ENCODE measurements at places on chromosomes 2 and 18. TPM values are rescaled to one million over a fixed set of nuclear protein-coding genes. Genes with fewer than 3 reads are reported as not detected.

The CHRNA1 gene
- total RNA-seq = 0.90 TPM

The SPP2 gene
- not detected for total RNA-seq

GRCh38 chr2:218834685-218835084, 3.1 kb upstream of the PRKAG3 start:
- DNase-seq = no peak

- no peak for DNase-seq
These were observed 23.1 kb upstream of the DSG3 start for GRCh38 chr18:31424383-31424988.

GRCh38 chr18:58148954-58149471, 105.0 kb downstream of the NEDD4L start:
- no peak for DNase-seq

DNA sequence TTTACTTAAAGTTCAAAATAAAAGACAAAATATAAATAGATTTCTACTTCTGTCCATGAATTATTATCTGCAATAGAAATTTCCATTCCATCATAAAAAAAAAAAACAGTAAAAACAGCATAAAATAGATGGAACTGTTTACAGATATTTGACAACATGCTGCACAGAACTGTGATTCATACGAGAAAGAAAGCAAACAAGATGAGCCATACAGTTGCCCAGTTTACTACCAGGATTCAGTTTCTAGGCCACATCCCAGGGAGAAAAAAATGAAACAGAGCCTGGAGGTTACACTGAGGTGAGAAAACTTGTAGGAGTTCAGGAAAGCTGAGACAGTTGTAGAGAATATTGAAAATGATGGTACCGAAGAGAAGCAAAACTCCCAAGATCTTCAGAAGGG, 1426.9 kb upstream of the ACVR2A start:
- DNase-seq = no peak

The HOXD3 gene
- total RNA-seq = 7.2 TPM

GRCh38 chr2:24317491-24317920, 42.8 kb downstream of the ITSN2 start:
- peak; percentile 21 for DNase-seq

GRCh38 chr2:151852260-151853069, 24.2 kb upstream of the ARL5A start:
- no peak for DNase-seq

DNA sequence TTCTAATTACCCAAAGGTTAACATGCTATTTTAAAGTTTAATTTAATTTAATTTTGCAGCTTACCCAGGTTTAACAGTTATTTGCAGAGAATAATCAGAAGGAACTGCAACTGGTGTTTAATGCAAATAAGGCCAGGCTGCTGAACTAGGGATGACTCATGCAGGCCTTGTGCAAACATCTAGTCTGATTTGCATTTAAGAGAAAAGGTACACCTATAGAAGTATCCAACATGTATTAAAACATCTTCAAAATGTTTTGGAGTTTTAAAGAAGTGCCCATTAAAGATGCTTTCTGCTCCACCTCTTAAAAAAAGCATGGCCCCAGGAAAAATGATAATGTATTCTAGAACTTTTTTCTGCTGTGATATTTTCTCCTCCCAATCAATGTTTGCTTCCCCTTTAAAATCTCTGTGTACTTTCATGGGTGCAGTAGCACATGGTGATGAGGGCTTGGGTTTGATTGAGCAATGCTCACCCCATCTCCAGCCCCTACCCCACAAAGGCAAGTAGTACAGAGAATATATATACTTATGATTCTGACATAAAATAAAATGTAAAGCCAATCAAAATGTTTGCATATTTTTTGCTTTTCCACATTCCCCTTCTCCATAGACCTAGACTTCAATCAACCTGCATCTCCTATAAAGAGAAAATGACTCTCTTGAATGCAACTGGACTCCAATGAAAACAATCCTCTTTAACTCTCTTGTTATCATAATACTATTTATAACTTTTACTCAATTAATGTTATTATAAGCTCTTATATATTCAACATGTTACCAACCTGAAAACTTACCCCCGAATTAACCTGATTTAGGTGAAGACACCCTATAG, 54.1 kb downstream of the ATP8B1 start:
- no peak for DNase-seq

GRCh38 chr18:45379903-45380302, 235.4 kb upstream of the SLC14A2 start:
- DNase-seq = no peak

GRCh38 chr2:44205169-44205568, 36.5 kb downstream of the PPM1B start:
- no peak for DNase-seq

DNA sequence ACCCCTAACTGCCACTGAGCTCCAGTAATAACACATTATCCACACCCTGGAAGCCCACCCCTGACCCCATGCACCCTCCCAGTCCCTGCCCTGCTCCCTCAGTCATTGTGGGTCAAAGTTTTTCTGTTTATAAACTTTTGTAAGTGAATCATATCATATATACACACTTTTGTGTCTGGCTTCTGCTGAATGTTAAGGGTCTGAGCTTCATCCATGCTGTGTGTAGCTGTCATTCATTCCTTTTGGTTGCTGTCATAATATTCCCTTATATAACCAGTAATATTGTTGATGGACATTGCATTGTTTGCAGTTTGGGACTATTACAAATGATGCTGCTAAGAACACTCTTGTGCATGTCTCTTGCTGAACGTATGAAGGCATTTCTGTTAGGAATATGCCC, 14.5 kb downstream of the CNNM4 start:
- no peak for DNase-seq

The OR6B2 gene
- not detected for total RNA-seq

- no peak for DNase-seq
These were observed 52.7 kb upstream of the PELI1 start for GRCh38 chr2:64196963-64197362.

GRCh38 chr2:15127876-15128275, 433.3 kb downstream of the NBAS start:
- DNase-seq = no peak

DNA sequence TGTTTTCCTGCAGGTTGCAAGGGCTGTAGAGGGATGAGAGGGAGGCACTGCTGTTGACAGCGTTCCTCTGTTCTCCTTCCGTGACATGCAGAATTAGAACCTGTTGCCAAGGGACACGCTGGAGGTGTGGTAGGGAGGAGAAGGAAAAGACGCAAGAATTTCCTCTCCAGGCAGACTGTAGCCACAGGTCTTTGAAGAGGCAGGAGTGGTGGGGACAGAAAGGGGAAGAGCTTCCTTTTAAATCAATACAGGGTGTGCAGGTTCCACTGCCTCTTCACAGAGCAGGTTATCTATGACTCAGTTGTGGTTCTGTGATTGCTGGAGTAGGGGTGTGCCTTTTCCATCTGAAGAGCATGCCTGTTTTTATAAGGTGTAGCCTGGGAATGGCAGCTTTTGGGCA, 133.0 kb downstream of the WDSUB1 start:
- DNase-seq = no peak

The NAT8 gene
- not detected for total RNA-seq

GRCh38 chr2:847669-848068, 103.0 kb upstream of the SNTG2 start:
- no peak for DNase-seq

DNA sequence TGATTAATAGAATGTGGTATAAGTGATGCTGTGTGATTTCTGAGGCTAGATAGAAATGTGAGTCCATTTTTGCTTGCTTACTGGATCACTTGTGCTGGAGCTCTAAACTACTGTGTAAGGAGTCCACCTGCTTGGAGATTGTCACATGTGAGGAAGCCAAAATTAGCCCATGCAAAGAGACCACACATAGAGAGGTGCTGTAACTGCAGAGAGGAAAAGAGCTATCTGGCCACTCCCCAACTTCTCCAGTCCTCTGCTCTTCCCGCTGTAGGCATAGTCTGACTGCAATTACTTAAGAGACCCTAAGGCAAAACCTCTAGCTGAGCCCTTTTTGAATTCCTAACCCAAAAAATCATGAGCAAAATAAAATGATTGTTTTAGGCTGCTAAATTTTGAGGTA, 120.6 kb upstream of the FBXO11 start:
- DNase-seq = no peak

The GPR55 gene
- not detected for total RNA-seq

DNA sequence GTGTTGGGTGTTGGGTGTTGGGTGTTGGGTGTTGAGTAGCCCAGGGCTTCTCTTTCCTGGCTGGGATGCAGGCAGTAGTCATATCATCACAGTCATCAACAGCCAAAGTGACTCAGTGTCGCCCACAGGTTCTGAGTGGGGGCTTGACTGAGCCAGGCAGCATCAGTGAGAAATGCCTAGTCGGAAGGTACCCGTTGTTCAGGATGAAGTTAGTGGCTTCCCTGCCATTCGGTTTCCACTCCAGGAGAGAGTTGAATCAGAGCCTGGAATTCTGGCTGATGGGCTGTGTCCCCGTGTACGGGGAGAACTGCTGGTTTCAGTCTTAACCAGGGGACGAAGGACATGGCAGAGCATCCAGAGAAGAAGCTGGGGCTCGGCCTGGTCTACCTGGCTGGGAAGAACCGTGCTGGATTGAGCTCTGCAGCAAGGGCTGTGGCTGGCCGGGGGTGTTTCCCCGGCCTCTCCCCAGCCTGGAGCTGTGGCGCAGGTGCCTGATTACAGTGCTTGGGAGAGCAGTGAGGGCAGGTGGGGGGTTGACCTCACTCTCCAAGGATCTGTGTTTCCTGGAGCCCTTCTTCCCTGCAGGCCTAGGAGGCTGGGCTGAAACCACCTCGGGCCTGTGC, 49.4 kb downstream of the AGAP1 start:
- DNase-seq = no peak

The MTCL1 gene
- total RNA-seq = 5.6 TPM

DNA sequence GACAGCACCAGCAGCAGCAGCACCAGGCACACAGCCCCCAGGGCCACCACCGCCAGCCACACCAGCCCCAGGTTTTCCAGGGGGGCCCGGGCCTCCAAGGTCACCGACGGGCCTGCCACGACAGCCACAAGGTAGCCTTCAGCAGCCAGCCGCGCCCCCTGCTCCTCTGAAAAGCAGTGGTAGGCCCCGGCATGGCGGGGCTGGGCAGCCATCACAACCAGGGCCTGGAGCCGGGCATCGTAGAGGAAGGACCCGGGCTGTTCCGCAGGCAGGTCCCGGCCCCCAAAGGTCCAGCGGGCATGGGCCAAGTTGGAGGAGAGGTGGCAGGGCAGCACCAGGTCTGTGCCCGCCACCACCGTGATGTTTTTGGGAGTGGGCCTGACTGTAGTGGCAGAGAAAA, 3.3 kb upstream of the ANKRD39 start:
- DNase-seq = no peak

DNA sequence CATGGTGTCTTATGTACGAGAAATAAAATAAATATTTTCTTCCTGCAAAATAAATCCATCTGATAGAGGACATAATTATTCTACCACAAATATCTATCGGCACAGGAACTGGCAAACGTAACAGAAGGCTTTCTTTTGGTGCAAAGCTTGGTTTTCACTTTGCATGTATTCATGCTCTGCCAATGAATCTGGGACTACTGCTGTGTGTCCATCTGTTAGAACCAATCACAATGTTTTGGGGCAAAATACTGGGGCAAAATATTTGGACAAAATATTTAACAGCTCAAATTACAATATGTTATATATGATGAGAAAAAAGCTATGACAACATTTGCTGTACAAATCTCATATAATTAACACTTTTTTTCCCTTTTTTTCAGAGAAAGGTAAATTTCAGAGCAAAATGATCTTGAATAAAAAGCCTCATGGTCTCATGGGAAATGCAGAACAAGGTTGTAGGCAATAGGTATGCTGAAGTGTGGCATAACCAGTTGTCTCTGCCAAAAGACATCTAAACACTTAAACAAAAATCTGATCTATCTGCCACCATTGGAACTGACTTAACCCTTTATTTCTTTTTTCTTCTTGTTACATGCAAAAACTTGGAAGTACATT, 923.2 kb downstream of the CPS1 start:
- no peak for DNase-seq

The ASB1 gene
- 5.8 TPM for total RNA-seq

The NOSTRIN gene
- 2.5 TPM for total RNA-seq

The EMILIN1 gene
- total RNA-seq = 21.3 TPM

DNA sequence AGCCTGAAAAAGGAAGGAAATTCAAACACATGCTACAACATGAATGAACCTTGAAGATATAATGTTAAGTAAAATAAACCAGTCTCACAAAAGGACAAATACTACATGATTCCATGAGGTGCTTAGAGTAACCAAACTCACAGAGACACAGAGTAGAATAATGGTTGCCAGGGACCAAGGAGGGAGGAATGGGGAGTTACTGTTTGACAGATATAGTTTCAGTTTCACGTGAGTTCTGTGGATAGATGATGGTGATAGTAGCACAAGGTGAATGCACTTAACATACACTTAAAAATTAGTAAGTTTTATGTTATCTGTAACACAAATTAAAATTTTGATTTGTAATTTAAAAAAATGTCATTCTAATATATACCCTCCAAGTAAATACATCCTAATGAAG, 106.9 kb upstream of the ACVR1C start:
- DNase-seq = no peak

The PGAP1 gene
- total RNA-seq = 3.6 TPM

DNA sequence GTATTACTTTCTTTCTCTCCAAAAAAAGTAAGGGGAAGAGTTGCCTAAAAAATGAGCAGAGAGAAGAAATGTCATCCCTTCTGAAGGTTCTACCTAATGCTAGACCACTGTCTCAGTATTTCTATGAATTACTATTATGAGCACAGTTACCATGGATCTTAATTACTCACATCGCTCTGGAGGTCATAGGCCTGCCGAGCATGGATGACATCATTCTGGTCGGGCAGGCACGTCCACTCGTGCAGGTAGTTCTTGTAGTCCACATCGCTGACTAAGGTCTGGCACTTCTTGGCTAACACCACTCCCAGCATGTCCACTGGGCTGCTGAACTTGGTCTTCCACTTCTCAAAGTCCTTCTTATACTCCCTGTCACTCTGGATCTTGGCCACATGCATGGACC, 106.9 kb downstream of the NEB start:
- no peak for DNase-seq

DNA sequence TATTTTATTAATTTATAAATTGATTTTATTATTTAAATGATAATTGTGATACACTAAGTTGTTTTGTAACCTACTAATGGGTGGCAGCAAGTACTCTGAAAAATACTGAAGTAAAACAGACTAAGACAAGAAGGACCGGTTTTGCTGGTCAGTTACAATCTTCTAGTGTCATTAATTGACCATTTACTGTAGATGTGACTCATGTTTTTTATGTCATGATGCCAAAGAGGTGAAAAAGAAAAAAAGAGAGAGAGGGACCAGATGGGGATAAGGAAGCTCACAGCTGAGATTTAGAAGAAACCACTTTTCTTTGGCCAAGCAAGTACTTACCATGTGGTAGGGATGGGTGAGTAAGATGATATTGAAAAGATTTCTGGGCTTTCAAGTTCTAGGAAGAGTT, 955.8 kb upstream of the LRRTM1 start:
- no peak for DNase-seq

The SLC19A3 gene
- under 0.01 TPM for total RNA-seq
